ENCODE measurements at places on chromosomes 4 and X.

DNA sequence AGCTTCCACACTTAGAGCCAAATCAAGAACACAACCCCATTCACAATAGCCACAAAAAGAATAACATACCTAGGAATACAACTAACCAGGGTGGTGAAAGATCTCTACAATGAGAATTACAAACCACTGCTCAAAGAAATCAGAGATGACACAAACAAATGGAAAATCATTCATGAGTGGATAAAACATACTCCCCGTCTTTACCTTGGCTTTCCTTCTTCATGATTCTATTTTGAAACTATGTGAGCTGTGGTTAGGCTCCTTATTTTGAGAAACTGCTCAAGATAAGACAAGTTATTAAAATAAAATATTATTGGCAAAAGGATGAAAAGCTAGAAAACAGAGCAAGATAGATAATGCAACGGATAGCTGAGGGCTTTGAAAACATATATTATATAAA, 598.1 kb upstream of the FAT1 start:
- DNase-seq, result no peak

- no peak for DNase-seq
Observed at GRCh38 chr4:40182954-40183353, 13.9 kb upstream of the RHOH start.

- no peak for DNase-seq
Observed at GRCh38 chrX:101416691-101417090, 8.7 kb downstream of the HNRNPH2 start.

- no peak for DNase-seq
Observed at GRCh38 chr4:145694929-145695328, 15.0 kb downstream of the C4orf51 start.

- no peak for DNase-seq
Observed at GRCh38 chrX:86830685-86831084, 682.4 kb downstream of the DACH2 start.

All from Caki2 (cell line).